Colonic mucosa (tissue), 4 donors: ENCODE measurements at places on chromosomes 2 and 18. TPM values are rescaled to one million over a fixed set of nuclear protein-coding genes. Genes with fewer than 3 reads are reported as not detected.

GRCh38 chr2:70902067-70902442, 33.6 kb upstream of the ATP6V1B1 start:
- H3K36me3 ChIP-seq: no peaks in the 10 kb centered on the region
- no peak for DNase-seq
- no peak overlapping the region for H3K4me3 ChIP-seq
- H3K4me1 ChIP-seq: peaks cover 6% of the 10 kb centered on the region

DNA sequence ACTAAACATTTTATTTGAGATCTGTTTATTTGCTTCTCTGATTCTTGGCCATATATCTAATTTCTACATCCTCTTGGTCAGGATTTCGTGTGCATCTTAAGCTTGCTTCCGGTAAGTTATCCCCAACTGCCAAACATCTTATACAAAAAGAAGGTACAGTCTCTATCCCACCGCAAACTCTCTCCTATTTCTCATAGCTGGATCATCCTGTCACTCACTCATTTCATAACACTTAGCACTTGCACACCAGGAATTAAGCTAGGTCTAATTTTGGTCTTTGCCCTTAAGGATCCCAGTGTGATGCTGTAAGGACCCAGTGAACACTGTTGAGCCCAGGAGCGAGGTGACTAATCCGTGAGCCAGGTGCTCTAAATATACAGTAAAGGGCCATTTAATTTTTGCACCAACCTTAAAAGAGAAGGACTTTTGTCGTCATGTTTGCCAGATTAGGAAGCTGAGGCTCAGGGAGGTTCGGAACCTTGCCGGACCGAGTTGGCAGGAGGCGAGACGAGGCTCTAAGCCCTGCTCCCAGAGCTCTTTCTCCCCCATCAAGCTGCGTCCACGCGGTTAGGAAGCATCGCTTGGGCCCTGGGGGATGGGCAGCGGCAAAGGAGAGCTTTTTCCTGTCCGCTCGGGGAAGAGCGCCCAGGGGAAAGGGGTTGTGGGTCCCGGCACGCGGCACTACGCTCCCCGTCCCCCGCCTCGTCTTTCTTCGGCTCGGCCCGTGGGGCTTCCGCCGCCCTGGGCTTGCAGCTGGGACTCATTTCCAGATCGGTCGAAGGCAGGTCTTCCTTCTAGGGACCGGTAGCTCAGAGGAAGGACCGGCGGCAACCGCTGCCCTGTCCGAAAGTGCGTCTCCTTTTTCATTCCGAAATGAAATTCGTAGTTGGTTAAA, 4.1 kb upstream of the ITPRIPL1 start:
- peak overlapping the region; percentile 10 for H3K27ac ChIP-seq
- peaks cover 18% of the 10 kb centered on the region for H3K27me3 ChIP-seq
- H3K4me1 ChIP-seq: no peaks in the 10 kb centered on the region
- DNase-seq: peak; percentile 36
- H3K36me3 ChIP-seq: no peaks in the 10 kb centered on the region
- peak overlapping the region; percentile 40 for H3K4me3 ChIP-seq

DNA sequence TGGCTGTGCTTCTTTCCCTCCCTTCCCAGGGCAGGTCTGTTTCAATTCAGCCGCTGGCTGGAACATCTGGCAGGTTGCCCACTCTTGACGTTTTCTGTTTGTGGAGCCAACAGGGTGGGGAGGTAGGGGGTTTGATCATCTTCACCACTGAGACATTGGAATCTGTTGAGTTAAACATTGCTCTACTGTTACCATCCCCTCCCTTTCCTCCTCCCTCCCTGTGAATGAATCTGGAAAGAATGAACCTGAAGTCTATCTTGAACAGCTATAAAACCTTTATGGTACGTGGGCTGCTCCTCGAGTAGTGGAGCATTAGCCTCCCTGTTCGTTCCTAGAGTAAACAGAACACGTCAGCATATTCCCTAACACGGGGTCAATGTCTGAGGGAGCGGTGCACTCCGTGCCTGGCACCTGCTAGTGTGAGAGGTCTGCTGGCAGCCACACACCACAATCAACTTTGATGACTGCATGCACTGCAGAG, 249.9 kb upstream of the RBBP8 start:
- H3K27ac ChIP-seq: peak overlapping the region; percentile 76
- DNase-seq: peak; percentile 98
- H3K36me3 ChIP-seq: no peaks in the 10 kb centered on the region
- H3K27me3 ChIP-seq: no peaks in the 10 kb centered on the region
- H3K4me1 ChIP-seq: no peaks in the 10 kb centered on the region
- no peak overlapping the region for H3K4me3 ChIP-seq

DNA sequence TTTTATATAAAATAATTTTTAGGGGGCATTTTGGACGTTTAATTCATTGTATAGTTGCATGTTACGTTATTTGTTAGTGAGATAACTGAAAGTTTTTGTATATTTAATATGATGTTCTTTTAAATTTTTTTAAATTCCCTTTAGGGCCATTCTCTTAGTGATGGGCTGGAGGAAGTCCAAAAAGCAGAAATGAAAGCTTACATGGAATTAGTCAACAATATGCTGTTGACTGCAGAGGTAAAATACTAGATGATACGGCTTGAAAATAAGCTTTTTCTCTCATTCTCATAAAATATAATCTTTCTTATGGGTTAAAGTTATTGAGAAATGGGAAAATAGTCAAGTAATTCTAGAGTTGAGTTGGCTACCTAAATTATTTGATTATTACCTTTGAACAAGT, 58.9 kb downstream of the MTX2 start:
- H3K4me3 ChIP-seq: no peak overlapping the region
- H3K27ac ChIP-seq: no peak overlapping the region
- no peaks in the 10 kb centered on the region for H3K27me3 ChIP-seq
- no peaks in the 10 kb centered on the region for H3K4me1 ChIP-seq
- H3K36me3 ChIP-seq: no peaks in the 10 kb centered on the region
- DNase-seq: no peak

- H3K27me3 ChIP-seq: no peaks in the 10 kb centered on the region
- no peak for DNase-seq
- no peak overlapping the region for H3K27ac ChIP-seq
- peaks cover 7% of the 10 kb centered on the region for H3K4me1 ChIP-seq
- no peaks in the 10 kb centered on the region for H3K36me3 ChIP-seq
- H3K4me3 ChIP-seq: peak overlapping the region; percentile 91
These were observed 1.2 kb downstream of the SLC39A6 start for GRCh38 chr18:36127836-36128529.

GRCh38 chr2:82344670-82345069, 2040.1 kb upstream of the LRRTM1 start:
- no peak overlapping the region for H3K4me3 ChIP-seq
- no peak overlapping the region for H3K27ac ChIP-seq
- H3K4me1 ChIP-seq: no peaks in the 10 kb centered on the region

DNA sequence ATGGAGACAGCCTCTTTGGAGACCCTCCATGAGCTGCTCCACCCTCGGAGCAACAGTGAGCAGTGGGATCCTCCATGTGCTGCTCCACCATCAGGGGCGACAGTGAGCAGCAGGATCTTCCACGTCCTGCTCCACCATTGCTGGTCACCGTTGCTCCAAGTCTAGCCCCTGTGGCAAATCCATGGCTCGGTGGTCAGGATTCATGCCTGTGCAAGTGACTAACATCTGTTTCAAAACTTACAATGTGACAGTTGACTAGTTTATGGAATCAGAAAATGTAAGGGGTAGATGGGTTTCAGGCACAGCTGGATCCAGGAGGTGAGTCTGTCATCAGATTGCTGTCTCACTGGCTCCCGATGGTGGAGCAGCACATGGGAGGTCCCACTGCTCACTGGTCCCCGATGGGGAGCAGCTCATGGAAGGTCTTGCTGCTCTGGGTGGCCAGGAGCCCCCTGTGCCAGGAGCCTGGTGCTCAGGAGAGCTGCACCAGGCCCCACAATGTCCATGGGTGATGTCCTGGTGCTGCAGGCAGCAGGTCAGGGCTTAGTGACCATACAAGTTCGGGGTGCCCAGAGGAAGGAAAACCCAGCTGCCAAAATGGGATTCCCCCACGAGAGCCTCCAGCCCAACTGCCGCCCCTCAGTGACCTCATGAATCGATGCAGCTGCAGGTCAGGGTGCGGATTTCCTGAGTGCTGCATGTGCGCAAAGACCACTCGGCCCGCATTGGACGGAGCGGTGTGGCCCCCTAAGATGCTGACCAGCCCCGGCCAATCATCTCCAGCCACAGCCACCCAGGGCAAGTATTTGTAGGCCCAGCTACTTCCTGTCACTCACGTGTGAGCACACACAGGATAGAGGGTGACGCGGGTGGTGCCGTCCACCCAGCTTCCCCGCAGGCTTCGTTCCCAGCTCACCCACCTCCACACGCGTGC, 116.5 kb upstream of the OTOS start:
- DNase-seq: no peak
- no peaks in the 10 kb centered on the region for H3K27me3 ChIP-seq
- no peak overlapping the region for H3K4me3 ChIP-seq

GRCh38 chr2:156023229-156023869, 309.2 kb downstream of the NR4A2 start:
- H3K27ac ChIP-seq: no peak overlapping the region
- no peak overlapping the region for H3K4me3 ChIP-seq
- no peak for DNase-seq
- H3K36me3 ChIP-seq: no peaks in the 10 kb centered on the region
- H3K27me3 ChIP-seq: no peaks in the 10 kb centered on the region

- no peak overlapping the region for H3K27ac ChIP-seq
- no peak for DNase-seq
- no peak overlapping the region for H3K4me3 ChIP-seq
- no peaks in the 10 kb centered on the region for H3K27me3 ChIP-seq
- H3K36me3 ChIP-seq: no peaks in the 10 kb centered on the region
These were observed 12.5 kb downstream of the BABAM2 start for GRCh38 chr2:27903018-27903417.

DNA sequence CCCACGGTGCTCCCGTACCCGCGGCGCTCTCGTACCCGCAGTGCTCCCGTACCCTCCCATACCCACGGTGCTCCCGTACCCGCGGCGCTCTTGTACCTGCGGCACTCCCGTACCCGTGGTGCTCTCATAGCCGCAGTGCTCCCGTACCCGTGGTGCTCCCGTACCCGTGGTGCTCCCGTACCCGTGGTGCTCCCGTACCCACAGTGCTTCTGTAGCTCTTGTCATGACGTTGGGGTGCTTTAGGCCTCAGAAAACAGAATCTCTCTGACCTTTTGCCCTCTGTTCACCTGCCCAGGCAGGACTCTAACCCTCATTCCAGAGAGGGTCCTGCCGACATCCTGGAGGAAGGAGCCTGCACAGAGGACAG, 35.3 kb downstream of the SLC66A2 start:
- peaks cover 4% of the 10 kb centered on the region for H3K36me3 ChIP-seq
- H3K4me1 ChIP-seq: no peaks in the 10 kb centered on the region
- H3K4me3 ChIP-seq: no peak overlapping the region

DNA sequence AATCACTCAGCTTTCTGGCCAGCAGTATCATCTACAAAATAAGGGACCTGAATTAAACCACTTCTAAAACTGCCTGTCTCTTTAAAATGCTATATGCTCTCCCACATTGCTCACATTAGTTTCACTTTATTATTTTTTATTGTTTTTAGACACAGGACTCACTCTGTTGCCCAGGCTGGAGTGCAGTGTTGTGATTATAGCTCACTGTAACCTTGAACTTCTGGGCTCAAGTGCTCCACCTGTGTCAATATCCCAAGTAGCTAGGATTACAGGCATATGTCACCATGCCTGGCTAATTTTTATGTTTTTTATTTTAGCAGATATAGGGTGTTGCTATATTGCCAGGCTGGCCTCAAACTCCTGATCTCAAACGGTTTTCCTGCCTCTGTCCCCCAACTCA, 591.3 kb upstream of the ZNF804A start:
- DNase-seq: peak; percentile 49
- H3K4me3 ChIP-seq: no peak overlapping the region
- H3K36me3 ChIP-seq: no peaks in the 10 kb centered on the region
- peak overlapping the region; percentile 46 for H3K27ac ChIP-seq
- H3K27me3 ChIP-seq: no peaks in the 10 kb centered on the region

GRCh38 chr2:237345891-237346640, 67.9 kb downstream of the COL6A3 start:
- no peaks in the 10 kb centered on the region for H3K36me3 ChIP-seq
- no peak overlapping the region for H3K27ac ChIP-seq
- no peaks in the 10 kb centered on the region for H3K27me3 ChIP-seq
- no peaks in the 10 kb centered on the region for H3K4me1 ChIP-seq

The FAM228A gene
- not detected for total RNA-seq

The CYTIP gene
- total RNA-seq: 8.0 TPM

The CYP1B1 gene
- total RNA-seq: 3.5 TPM

The GRB14 gene
- 2.0 TPM for total RNA-seq

The SLC40A1 gene
- total RNA-seq: 43.6 TPM
